ENCODE measurements at places on chromosomes 16 and 17.

DNA sequence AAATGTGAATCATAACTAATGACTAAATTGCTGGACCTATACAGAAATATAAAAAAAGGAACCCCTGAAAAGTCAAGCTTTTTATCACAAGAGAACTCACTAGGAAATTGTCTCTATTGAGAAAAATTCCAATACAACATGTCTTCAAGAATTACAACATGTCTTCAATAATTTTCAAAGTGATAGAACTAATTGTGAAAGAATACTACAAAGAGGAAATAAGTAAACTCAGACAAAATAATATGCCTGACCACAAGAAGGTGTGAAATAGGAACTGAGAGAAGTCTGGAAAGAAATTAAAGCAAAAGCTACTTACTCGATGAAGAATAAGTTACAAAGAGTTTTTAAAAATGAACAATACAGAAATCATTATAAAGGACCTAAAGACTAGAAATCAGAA, 29.9 kb upstream of the OR1G1 start:
- no peak for DNase-seq

- no peak for DNase-seq
These were observed 13.3 kb upstream of the OR1F1 start for GRCh38 chr16:3174618-3175148.

- DNase-seq = no peak
These were observed 515.8 kb upstream of the SALL1 start for GRCh38 chr16:51666821-51667220.

DNA sequence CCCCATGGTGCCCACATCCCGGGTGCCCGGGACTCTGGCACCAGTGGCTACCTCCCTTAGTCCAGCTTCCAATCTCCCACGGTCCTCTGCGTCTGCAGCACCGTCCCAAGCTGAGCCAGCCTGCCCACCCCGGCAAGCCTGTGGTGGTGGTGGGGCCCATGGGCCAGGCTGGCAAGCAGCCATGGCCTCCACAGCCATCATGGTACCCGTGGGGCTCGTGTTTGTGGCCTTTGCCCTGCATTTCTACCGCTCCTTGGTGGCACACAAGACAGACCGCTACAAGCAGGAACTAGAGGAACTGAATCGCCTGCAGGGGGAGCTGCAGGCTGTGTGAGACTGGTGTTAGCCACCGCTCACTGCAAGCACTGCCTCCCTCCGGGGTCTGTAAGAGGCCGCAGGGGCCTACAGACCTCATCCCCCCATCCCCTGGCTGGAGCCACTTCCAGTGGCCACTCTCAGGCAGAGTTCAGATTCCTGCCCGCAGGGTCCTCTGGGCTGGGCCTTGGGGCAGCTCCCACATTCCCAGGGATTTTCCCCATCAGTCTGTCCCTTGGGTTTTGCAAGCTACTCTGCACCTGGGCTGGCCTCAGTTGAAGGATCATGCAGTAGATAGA, 3.9 kb upstream of the SETD1A start:
- DNase-seq = peak; percentile 50

GRCh38 chr17:37391146-37391545, 15.4 kb downstream of the C17orf78 start:
- no peak for DNase-seq

DNA sequence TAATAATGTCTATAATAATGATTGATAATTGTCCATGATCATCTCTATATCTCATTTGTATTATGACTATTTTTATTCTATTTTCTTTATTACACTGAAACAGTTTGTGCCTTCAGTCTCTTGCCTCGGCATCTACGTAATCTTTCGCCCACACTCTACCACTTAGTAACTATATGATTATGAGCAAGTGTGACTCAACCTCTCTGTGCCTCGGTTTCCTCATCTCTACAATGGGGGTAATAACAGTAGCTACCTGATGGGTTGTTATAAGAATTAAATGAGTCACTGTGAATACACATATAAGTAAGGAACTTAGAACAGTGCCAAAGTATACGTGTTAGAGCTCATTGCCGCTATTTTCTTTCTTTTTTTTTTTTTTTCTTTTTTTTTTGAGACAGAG, 3.7 kb upstream of the SLC16A11 start:
- no peak for DNase-seq

DNA sequence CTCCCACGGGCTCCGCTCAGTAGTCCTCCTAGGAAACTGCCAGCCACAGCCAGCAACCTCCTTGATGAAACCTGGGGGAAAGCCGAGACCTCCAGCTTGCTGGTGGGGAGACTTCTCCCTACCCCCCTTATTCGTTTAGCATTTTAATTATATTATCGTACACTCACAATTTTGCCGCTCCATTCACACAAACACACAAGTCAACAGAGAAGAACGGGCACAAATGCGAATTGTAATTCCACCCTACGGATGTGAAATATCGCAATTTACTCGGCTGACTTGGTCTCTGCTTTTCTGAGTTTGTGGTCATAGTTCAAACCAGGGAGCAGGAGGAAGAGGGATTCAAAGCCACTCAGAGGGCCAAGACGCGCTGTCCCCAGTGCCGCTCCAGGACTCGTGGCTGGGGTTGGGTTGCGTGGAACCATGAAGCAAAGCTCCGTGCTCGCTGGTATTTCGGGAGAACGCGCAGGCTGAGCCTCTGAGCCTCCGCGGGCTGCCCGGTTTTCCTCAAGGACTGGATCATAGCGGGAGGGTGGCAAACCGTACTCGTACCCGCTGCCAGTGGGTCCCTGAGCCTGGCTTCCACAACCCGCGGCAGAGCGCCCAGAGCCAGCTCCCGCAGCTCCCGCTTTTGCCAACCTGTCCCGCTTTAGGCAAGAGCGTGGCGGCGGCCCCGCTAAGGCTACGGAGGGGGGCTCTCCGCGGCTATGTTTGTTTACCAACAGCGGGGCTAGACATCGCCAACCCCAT, 2.0 kb downstream of the LHX1 start:
- no peak for DNase-seq

- DNase-seq = peak; percentile 19
These were observed 72.5 kb downstream of the MPRIP start for GRCh38 chr17:17114592-17115225.

GRCh38 chr17:42683407-42684034, 1.2 kb downstream of the CNTNAP1 start:
- DNase-seq = no peak

DNA sequence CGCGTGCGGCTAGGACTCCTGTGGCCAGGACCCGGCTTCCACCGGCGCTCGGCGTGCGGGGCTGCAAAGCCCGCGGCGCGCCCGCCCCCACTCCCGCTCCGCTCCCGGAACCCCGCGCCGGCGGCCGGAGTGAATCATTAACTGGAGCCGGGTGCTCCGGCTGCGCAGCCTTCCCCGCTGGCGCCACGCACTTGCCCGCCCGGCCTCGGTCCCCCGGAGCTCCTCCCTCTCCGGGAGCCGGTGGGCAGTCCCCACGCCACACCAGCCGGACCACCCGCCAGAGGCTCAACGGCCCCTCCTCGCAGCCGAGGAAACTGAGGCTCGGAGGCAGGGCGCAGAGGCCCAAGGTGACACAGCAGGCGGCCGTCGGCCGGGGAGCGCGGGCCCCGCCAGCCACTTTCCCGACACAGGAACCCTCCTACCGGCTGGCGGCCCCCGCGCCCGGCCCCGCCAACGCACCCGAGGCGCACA, 580 bp downstream of the BCAR1 start:
- no peak for DNase-seq

DNA sequence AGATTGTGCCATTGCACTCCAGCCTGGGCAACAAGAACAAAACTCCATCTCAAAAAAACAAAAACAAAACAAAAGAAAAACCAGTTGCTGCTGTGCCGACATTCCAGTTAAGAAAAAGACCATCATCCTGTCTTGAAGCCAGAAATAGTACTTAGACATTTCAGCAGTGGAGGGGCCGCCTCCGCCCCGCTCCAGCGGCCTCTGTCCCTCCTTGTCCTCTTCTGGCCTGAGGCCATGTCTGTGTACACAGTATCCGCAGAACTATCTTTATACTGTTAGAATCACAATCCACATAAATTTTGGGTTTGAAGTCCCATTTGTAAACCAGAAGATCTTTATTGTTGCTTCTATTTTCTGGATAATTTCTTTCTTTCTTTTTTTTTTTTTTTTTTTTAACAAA, 24.9 kb downstream of the ZC3H18 start:
- no peak for DNase-seq

DNA sequence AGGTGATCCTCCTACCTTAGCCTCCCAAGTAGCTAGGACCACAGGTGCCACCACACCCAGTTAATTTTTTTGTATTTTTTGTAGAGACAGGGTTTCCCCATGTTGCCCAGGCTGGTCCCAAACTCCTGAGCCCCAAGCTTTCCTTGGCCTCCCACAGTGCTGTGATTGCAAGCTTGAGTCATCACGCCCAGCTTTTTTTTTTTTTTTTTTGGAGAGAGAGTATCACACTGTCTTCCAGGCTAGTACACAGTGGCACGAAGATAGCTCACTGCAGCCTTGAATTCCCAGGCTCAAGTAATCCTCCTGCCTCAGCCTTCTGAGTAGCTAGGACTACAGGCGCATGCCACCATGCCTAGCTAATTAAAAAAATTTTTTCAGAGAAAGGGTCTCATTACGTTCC, 27.2 kb downstream of the HEATR9 start:
- DNase-seq = no peak

DNA sequence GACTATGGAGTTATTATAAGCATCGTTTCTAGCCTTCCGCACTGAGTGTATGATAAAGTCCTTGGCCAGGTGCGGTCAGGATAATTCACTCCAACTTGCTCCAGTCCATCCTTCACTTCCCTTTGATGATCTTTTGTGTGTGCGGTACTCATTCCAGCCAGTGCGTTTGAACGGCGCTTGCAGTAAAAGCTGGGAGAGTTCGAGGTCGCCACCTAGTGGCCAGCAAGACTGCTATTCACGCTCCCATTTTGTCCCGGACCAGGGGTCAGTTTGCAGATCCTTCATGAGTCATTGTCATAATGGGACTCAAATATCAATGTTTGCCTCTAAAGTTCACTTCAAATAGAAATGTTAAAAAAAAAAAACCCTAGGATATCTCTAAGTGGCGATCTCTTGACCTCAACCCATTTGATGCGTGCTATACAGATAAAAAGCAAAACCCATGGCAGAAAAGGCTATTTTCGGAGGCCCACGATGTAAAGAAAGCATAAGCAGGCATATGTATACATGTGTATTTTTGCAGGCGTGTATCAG, 417.1 kb downstream of the TMEM114 start:
- peak; percentile 30 for DNase-seq

DNA sequence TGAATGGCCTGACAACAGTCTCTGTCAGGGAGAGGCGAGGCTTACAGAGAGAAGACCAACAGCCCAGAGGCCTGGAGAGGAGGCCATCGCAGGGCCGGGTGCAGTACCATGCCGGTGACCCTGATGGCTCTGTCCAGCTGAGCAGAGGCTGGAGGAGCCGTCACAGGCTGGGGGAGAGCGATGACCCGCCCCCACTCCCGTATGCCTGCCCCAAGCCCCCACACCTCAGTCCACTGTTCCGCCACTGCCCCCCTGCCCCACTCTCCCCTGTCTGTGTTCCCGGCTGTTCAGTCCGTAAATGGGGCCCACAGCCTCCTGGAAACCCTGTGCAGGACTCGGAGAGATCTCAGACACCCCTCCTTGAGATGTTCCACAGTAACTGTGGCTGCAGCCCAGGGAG, 12.8 kb upstream of the FAM83G start:
- no peak for DNase-seq

DNA sequence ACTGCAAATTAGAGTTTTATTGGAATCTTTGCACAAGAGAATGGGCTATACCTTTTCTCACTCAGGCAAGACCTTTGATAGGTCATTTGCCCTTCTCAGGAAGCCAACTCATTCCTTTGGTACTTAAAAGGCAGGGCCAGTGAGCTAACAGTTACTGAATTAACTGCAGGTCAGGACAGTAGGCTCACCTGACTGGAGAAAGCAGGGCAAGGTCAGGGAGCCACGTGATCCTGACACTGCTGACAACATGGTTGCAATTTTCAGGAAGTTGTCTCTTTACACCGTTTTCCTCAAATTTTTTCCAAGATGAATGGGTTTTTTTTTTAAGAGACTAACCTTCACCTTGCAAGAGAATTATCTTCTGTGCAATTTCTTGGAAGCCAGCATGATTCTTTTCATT, 21.1 kb downstream of the CPSF4L start:
- DNase-seq = no peak

- DNase-seq = no peak
These were observed 28.0 kb upstream of the TBX2 start for GRCh38 chr17:61371606-61372005.

DNA sequence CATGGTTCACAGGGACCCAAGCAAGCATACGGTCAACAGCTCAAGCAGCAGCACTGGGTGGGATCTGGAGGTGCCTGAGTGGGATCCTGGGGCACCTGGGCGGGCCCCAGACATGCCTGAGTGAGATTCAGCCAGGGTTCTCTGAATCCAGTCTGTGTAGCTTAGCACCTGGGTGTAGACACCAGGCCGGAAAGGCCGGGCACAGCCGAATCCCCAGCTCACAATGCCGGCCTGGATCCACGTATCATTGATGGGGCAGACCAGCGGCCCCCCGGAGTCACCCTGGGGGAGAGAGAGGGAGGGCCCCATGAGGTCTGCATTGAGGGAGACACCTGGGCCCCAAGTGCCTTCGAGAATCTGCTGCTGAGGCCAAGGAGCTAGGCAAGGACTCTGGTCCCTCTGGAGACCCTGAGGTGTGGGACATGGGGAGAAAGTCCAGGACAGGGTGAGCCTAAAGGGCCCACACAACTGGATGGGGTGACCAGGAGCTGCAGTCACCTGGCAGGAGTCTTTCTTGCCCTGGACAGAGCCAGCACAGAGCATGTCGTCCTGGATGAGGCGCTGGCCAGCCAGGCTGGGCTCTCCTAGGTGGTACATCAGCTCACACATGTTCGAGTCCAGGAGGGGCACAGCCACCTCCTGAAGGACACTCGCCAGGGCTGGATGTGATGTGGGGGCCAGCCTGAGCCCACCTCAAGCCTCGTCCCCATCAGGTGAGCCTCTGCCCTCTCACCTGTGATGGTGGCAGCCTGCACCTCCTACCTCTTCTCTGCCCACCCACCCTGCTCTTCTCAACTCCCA, 9.7 kb downstream of the ZG16B start:
- no peak for DNase-seq

GRCh38 chr16:7437135-7437804, 104.6 kb downstream of the RBFOX1 start:
- no peak for DNase-seq

GRCh38 chr16:49629851-49630250, 226.1 kb downstream of the ZNF423 start:
- DNase-seq = no peak

DNA sequence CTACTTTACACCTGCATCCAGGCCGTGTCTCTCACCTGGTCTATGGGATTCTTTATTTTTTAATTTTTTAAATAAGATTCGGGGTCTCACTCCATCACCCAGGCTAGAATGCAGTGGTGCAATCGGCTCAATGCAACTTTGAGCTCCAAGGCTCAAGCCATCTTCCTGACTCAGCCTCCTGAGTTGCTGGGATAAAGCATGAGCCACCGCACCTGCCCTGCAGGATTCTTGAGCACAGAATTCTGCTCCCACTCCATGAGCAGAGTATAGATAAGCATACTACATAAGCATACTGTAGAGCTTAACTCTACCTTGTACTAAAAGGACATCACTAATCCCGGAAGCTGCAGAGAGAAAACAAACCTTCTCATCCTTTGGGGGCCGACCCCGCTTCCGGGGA, 15.5 kb downstream of the GLYR1 start:
- no peak for DNase-seq

Data from stimulated activated CD4-positive, alpha-beta T cell treated with anti-CD3 and anti-CD28 coated beads, Interleukin-4, amount 100 ng/mL, for 48 hours (primary cell).